Hematopoietic multipotent progenitor cell treated with erythropoietin and hydrocortisone succinate and interleukin-3 and kit ligand, for 6 days (in vitro differentiated cells): ENCODE measurements at places on chromosomes 7 and 10.

GRCh38 chr7:72504061-72504706 is 92.0 kb upstream of the CALN1 start:
- no peak for DNase-seq

DNA sequence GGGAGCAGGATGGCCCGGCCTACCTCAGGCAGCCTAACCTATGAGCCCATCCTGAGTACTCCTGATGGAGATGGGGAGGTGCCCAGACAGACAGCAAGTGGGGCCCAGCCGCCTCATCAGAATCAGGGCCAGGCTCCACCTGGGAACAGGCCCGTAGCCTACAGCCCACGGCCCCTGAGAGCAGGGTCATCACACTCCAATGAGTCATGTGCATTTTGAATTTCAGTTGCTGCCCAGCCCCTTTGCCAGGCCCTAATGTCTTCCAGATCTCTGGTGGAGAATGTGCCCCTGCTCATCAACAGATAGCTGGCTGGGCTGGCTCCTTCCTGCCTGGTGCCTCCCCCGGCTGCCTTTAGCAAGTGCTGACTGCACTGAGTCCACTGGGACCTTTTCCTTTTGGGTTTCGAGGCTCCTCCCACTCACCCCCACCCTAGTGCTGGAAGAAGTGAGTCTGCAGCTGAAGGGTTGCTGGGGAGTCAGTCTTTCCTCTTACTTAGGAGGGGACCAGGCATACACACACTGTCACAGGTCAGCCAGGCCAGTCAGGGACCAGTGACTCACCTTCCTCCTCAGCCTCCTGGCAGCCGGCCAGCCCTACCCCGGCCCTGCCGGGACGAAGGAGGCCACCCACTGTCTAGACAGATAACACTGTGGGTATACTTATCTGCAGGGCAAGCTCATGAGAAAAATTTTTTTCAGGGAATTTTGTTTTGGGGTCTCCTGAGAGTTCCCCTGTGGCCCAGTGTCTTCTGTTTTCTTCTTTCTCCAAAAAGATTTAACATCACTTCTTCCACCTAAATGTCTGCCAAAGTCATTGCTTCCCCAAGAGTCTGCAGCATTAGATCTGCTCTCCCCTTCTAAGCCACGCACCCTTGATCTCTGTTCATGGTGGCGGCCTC is 9.1 kb upstream of the ASIC3 start:
- DNase-seq, result peak; percentile 98

DNA sequence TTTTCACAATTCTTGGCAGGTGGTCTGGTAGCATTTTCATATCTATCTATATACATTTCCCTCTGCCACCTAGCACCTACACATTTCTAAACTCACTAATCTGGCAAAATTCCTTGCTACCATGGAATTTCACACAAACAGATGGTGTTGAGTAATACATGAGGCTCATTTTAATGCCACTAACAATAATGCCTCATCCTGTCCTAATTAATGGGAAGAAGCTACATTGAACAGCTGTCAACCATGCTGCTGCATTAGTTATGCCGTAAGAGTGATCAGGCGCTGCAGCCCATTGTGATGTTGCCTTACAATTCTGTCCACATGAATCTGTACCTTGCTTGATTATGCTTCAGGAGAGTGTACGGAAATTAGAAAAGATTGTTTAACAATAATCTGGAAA is 23.2 kb downstream of the COL1A2 start:
- no peak for DNase-seq

GRCh38 chr10:95601116-95601719 is 40.0 kb upstream of the SORBS1 start:
- peak; percentile 92 for DNase-seq

DNA sequence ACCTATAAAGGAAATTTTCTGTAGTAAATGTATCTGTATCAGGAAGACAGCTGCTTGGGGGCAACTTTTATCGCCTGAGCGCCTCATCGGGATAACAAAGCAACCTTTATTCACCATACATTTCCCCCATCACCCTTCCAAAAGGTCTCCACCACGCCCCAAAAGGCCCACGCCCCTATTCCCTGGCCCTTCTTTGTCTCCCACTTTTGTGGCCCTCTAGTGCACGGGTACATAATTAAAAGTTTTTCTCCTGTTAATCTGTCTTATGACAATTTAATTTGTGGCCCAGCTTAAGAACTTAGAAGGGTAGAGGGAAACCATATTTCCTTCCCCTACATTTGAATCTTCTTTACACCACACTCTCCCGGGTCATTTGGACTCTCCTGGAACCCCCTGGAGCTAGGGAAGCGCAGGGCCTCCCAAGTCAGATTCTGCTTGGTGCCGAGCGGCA is 625 bp downstream of the RP9 start:
- DNase-seq, result peak; percentile 78

DNA sequence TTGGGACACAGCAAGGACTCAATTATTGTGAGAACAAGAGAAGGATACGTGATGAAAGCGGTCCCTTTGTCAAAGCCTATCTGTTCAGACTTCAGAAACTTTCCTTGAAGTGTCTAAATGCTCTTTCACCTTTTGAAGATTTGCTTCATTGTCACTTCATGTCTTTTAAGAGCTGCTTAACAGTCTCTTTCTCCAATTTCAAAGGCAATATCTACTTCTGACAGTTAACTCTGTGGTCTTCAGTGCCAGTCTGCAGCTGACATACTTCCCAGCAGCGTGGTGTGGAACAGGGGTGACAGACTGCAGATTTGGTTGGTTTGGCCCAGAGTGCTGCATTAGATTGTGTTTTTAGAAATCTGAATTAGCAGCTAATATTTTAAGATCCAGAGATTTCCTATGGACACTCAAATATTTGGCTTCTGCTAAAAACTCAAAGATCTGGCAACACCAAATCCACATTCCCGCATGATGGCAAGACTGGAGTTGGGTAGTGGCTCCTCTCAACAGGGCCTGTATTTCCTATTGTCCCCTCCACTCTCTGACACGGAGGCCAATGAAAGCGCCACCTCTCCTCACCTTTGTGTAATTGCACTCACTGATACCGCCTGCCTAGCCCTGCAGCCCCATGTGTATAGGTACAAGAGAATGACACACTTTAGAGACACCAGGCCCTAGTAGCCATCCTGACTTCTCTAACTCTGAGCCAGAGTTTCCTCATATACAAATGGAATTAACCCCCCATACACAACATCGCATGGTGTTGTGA is 11.5 kb downstream of the SCRN1 start:
- DNase-seq, result peak; percentile 23

DNA sequence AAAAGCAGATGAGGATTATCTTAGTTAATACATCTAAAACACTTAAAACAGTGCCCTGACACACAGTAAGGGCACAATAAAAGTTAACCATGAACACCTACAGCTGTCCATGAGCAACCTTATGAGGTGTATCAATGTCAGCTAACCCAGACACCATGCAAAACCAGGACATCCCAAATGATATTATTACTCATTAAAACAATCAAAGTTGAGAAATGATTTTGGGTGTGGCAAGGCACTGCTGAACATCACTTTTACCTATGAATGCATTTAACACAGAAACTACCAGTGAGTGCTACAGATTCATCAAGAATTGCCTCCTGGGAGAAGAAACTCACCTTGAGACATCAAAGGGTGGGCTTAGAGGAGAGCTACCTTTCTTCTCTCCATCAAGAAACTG is 18.3 kb downstream of the IRF5 start:
- no peak for DNase-seq
